ENCODE measurements at places on chromosomes 3 and 15.

DNA sequence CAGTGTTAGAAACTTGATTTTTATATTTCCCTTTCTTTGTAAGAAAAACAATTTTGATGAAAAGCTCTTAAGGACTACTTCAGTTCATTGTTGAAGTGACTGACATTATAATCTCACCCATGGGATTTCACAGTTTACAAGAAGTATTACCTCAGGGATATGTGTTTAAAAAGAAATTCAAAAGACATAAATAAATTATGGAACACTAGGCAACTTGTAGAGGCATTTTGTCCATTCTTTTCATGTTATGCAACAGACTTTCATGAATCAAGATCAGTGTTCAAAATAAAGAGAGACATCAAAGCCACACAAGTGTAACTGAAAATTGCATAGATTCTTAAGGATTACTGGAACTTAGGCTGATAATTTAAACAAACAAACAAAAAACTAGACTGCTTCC, 196.8 kb upstream of the AGTR1 start:
- no peak for DNase-seq

GRCh38 chr3:48459331-48459730, 12.8 kb downstream of the ATRIP start:
- no peak for DNase-seq

GRCh38 chr3:137669519-137670060, 94.5 kb upstream of the SOX14 start:
- no peak for DNase-seq

GRCh38 chr3:145089337-145089736, 1071.6 kb downstream of the PLOD2 start:
- DNase-seq = no peak

DNA sequence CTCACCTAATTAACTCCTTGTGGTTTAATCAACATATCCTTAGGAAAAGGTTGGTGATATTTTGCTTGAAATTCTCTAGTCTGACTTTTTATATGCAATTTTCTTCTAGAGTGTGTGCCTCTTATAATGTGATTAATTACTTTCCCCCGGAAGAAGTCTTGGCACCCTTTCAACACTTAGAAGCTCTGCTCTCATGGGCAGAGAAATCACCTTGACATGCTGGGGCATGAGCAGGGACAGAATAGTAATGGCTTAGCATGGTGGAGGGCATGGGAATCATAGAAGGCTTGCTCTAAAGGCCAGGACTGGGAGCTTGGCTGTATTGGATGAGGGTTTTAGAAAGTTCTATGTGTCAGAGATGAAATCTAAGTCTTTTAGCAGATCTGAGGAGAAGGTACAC, 293.5 kb downstream of the AGBL1 start:
- DNase-seq = no peak

DNA sequence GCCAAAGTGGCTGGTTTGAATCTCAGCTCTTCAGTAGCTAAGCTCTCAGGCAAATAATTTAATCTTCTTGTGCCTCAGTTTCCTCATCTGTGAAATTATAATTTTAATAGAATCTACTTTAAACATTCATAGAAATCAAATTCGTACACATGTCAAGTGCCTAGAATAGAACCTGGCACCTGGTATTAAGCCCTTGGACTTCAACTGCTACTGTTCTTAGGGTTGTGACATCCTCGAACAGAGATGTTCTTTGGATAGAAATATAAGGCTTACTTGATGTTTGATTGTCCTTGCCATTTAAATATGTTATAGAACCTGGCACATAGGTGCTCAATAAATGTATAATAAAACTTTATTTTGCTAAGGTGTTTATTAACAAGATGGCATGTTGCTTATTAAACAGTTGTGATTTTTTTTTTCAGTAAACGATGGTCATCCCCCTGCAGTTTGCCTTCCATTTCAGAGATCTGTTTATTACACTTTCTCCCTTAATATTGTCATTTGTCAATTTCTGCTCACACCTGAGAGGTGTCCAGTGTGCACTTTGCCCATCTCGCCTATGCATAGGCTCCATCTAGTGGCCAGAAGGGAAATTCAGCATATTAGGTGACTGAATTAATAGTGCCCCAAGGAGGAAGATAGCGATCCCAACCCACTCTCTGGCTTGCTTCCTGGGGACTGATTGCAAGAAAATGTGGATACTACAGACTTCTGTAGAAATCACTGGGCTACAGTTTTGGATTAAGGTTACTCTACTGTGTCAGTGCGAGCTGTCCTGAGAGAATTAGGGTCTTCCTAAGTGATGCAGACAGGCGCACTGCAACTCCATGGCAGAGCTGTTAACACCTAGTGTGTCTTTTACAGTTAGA, 10.7 kb downstream of the IGF1R start:
- peak; percentile 77 for DNase-seq

- no peak for DNase-seq
These were observed 12.2 kb upstream of the APOD start for GRCh38 chr3:195595785-195596531.

GRCh38 chr3:160038862-160039562, 50.4 kb downstream of the IL12A start:
- no peak for DNase-seq

- no peak for DNase-seq
These were observed 17.2 kb downstream of the TMOD3 start for GRCh38 chr15:51846463-51847230.

GRCh38 chr3:139561255-139561817, 21.8 kb upstream of the RBP1 start:
- no peak for DNase-seq

- no peak for DNase-seq
These were observed 48.5 kb upstream of the SKIL start for GRCh38 chr3:170309046-170309445.

DNA sequence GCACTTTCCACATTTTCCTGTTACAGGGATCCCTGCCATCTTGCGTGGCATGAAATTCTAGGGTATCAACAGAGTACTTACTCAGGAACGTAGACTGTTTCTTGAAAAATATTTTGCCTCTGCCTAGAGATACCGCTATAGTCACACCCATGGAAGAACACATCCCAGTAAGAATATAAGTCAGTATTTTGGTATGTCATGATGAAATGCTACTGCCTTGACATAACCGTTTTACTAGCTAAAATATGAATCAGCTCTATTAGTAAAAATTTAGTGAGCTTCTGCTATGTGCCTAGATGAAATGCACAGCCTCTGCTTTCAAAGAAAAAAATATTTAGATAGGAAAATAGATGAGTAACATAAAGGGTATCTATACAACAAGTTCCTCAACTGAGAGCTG, 276.4 kb downstream of the TBC1D5 start:
- no peak for DNase-seq

DNA sequence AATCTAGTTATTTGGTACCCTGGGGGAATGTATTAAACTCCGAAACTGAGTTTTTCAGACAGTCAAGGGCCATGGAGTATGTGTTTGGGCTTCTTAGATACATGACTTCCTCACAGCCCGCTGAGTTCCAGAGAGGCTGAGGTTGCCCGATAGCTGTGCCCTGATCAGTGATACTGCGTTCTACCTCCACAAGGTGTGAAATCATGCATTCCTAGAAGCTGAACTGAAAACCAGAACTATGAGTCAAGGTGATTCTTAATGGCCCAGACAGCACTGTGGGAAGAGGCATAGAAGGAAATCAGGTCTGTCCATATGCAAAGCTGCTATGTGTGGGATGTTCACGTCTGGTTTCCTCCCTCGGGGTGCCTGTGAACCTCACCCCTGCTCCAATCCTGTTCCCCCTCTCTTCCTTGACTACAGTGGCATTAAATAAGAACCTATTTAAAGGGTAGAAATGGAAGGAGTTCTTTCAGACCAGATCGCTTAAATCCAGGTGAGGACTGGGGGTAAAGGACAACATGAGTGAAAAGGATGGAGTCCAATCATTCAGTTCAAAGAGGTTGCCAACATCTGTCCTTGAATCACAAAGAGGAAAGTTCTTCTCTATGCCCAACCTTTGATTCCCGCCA, 74.3 kb downstream of the MYO1E start:
- DNase-seq = peak; percentile 11

GRCh38 chr3:102478160-102478559, 43.3 kb downstream of the ZPLD1 start:
- no peak for DNase-seq

DNA sequence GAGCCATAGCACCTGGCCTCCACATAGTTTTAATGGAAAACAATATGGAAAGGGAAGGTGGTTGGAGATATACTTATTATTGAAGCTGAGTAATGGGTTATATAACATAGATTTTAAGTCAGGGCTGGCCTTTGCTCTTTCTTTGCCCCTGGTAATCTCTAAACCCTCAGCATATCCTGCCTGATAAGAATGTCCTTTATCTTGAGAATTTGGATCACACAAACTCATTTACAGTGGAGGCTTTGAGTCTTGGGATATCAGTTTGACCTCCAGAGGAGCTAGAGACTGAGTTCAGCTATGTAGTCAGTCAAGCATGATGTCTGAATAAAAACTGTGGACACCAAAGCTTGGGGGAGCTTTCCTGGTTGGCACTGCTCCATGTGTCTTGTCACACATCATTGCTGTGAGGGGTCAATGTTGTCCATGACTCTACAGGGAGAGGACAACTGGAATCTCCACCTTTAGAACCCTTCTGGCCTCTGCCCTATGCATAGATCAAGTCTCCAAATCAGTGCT, 9.0 kb upstream of the C3orf33 start:
- no peak for DNase-seq

- DNase-seq = no peak
These were observed 258.6 kb downstream of the FEZF2 start for GRCh38 chr3:62114763-62115162.

- DNase-seq = no peak
These were observed 206.9 kb downstream of the ZNF385D start for GRCh38 chr3:21544076-21544462.

GRCh38 chr15:79401301-79401700, 30.8 kb upstream of the MINAR1 start:
- DNase-seq = no peak

- no peak for DNase-seq
These were observed 99.7 kb upstream of the PLXNA1 start for GRCh38 chr3:126883241-126883640.

GRCh38 chr3:53180305-53181023, 19.5 kb downstream of the PRKCD start:
- DNase-seq = peak; percentile 53

- no peak for DNase-seq
These were observed 318.6 kb downstream of the SUCLG2 start for GRCh38 chr3:67335813-67336212.

- DNase-seq = no peak
These were observed 165.4 kb downstream of the MBNL1 start for GRCh38 chr3:152434142-152434541.

Measured in NAMALWA (cell line).